ENCODE measurements at places on chromosomes 2 and 18. TPM values are rescaled to one million over a fixed set of nuclear protein-coding genes. Genes with fewer than 3 reads are reported as not detected.

- H3K27me3 ChIP-seq, result no peaks in the 10 kb centered on the region
- H3K36me3 ChIP-seq, result no peaks in the 10 kb centered on the region
- no peak overlapping the region for H3K27ac ChIP-seq
- DNase-seq, result no peak
Measured at GRCh38 chr2:236642584-236643291, 73.1 kb downstream of the ACKR3 start.

OSBPL1A gene
- total RNA-seq, result 1.5 TPM

MYOM1 gene
- 1.2 TPM for total RNA-seq

ASXL3 gene
- total RNA-seq, result not detected

TLX2 gene
- 0.37 TPM for total RNA-seq

GNAL gene
- total RNA-seq, result 0.38 TPM

GRCh38 chr2:974502-974901, 23.9 kb downstream of the SNTG2 start:
- no peak overlapping the region for H3K27ac ChIP-seq
- peak overlapping the region; percentile 35 for H3K4me3 ChIP-seq
- no peak for DNase-seq
- H3K36me3 ChIP-seq, result no peaks in the 10 kb centered on the region

- H3K27me3 ChIP-seq, result peaks cover 6% of the 10 kb centered on the region
- no peak for DNase-seq
- no peak overlapping the region for H3K27ac ChIP-seq
- H3K36me3 ChIP-seq, result no peaks in the 10 kb centered on the region
- no peak overlapping the region for H3K4me3 ChIP-seq
- H3K4me1 ChIP-seq, result no peaks in the 10 kb centered on the region
Measured at GRCh38 chr2:53600815-53601214, 166.8 kb upstream of the CHAC2 start.

DNA sequence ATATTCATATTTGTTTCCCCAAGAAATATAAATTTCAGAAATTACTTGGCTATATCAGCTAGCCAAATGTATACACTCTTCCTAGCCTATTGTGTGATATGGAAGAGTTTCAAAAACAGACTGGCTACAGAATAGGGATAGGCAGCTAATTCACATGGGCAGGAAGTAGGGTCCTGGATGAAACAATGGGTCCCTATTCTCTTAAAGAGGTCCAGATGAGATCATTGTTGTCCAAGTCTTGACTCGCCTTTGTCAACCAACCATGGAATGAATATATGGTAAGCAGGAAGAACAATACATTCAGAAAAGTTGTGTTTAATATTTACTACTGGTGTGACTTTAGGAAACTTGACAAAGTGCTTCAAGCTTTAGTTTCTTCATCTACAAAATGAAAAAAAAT, 319.9 kb downstream of the NBAS start:
- DNase-seq, result no peak
- H3K36me3 ChIP-seq, result no peaks in the 10 kb centered on the region
- no peaks in the 10 kb centered on the region for H3K27me3 ChIP-seq
- H3K27ac ChIP-seq, result no peak overlapping the region
- no peaks in the 10 kb centered on the region for H3K4me1 ChIP-seq
- H3K4me3 ChIP-seq, result no peak overlapping the region

- H3K27me3 ChIP-seq, result no peaks in the 10 kb centered on the region
- no peaks in the 10 kb centered on the region for H3K4me1 ChIP-seq
- peaks cover 15% of the 10 kb centered on the region for H3K36me3 ChIP-seq
- no peak for DNase-seq
Measured at GRCh38 chr2:17709897-17710296, 43.7 kb downstream of the SMC6 start.

DNA sequence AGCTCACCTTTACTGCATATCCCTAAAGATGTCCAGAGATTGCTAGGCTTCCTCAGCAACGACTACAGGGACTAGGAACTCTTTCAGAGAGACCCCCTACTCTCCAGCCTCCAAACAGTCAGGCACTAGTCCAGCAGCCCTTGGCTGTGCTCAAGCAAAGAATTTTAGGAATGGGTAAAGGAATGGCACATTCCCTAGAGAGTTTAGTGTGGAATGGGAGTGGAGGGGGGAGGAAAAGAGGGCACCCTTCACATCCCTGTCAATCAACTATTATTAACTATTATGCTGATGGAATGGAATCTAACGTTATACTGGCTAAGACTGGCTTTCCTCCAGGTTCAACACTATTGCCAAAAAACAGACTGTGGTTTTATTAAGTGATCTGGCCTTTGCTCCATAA, 64.8 kb downstream of the IKZF2 start:
- no peaks in the 10 kb centered on the region for H3K4me1 ChIP-seq
- no peaks in the 10 kb centered on the region for H3K27me3 ChIP-seq
- no peaks in the 10 kb centered on the region for H3K36me3 ChIP-seq
- DNase-seq, result no peak
- H3K4me3 ChIP-seq, result no peak overlapping the region

KCNJ3 gene
- total RNA-seq, result not detected

DNA sequence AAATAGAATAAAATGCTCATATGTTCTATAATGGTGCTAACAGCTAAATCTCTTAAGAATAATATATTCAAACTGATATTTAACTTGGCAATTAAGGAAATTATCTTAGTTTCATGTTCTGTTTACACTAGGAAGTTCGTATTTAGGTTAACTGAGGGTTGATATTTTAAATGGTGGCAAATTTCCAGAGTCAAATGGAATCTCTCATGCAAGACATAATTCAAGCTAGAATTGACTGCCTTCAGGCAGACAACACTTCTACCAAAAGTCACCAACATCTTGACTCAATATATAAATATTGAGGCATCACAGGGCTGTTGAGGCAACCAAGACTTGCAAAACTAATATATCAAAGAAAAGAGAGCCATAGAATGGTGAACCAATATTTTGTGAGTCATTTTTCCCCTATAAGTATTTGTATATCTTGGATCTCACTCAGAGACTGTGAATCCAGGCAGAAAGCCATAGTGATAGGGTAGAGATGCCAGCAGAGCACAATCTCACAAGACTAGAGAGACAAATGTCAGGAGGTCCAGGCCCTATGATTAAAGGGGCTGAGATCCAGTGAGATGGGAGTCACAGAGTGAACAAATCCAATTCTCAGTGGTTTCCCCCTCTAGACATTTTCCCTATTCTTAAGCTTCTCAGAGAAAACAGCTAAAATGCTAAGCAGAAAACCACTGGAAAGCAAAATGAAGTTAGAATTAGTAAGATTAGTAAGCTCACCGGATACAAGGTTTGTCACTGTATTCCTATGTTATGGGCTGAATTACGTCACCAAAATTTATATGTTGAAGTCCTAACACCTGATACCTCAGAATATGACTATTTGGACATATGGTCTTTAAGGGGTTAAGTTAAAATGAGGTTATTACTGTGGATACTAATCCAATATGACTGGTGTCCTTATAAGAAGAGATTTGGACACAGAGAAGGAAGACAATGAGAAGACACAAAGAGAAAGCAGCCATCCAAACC, 358.2 kb upstream of the UBE2E3 start:
- H3K4me3 ChIP-seq, result no peak overlapping the region
- H3K4me1 ChIP-seq, result no peaks in the 10 kb centered on the region
- DNase-seq, result no peak
- no peaks in the 10 kb centered on the region for H3K36me3 ChIP-seq

GRCh38 chr2:218172845-218173244, 6.1 kb upstream of the CXCR1 start:
- H3K27ac ChIP-seq, result no peak overlapping the region
- H3K4me3 ChIP-seq, result no peak overlapping the region
- DNase-seq, result no peak
- peaks cover 10% of the 10 kb centered on the region for H3K4me1 ChIP-seq
- H3K27me3 ChIP-seq, result no peaks in the 10 kb centered on the region

DNA sequence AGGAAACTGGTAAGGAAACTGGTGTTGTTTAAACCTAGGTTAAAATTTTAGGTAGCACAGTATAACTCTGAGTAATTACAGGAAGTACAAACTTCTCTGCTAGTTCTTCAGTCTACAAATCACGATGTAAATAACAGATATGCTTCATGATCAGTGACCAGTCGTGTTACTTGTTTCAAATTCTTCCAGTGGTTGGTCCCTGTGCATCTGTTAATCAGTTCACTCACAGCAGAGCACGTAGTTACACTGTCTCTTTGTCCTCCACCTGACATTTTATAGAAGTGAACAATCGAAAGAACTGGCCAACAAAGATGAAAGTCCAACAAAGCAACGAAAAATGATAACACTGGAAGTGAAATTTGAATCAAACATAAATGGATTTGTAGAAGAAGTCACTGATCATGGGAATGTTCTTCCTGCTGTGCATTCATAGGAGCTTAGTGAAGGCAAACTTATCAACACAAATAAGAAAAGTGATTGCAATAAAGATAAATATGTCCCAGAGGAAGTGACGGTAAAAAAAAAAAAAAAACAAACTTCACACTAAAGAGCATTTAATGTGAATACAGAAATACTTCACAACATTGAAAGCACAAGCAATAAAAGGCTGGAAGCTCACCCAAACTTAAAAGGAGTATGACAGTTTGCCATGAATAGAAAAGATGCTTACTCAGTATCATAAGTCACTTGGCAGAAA, 7.0 kb downstream of the EIF2AK2 start:
- no peaks in the 10 kb centered on the region for H3K27me3 ChIP-seq
- H3K36me3 ChIP-seq, result peaks cover 11% of the 10 kb centered on the region
- H3K27ac ChIP-seq, result no peak overlapping the region

GRCh38 chr2:138502255-138503086, 901 bp downstream of the SPOPL start:
- H3K36me3 ChIP-seq, result no peaks in the 10 kb centered on the region
- H3K27ac ChIP-seq, result peak overlapping the region; percentile 63

ATF2 gene
- 50.1 TPM for total RNA-seq

- H3K27ac ChIP-seq, result no peak overlapping the region
- peak; percentile 57 for DNase-seq
- no peaks in the 10 kb centered on the region for H3K27me3 ChIP-seq
Measured at GRCh38 chr2:172465417-172466334, 38.3 kb downstream of the ITGA6 start.

- H3K27ac ChIP-seq, result no peak overlapping the region
- no peaks in the 10 kb centered on the region for H3K27me3 ChIP-seq
- DNase-seq, result no peak
- H3K4me3 ChIP-seq, result no peak overlapping the region
- no peaks in the 10 kb centered on the region for H3K36me3 ChIP-seq
Measured at GRCh38 chr18:27030421-27030820, 154.7 kb downstream of the CHST9 start.

DNA sequence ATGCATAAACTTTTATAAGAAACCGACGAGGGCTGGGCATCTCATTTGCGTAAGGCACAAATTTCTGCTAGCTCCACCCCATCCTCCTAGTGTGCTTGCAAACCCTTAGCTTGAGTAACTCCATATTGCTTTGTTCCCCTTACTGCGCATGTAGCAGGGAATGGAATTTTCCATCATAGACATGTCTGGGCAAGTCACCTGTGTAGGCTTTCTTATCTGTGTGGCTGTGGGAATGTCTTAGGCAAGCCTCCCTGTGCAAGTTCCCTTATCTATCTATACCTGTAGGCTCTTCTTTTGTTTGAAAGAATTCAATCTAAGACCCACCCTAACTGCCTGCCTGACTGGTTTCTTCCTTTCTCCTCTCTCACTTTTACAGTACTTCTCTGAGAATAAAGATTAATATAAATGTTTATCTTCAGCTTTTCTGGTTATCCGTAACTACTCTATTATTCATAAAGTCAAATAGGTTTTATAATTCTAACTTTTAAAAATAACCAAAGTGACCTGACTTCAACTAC, 217.6 kb upstream of the FIGN start:
- DNase-seq, result no peak
- no peak overlapping the region for H3K4me3 ChIP-seq
- no peaks in the 10 kb centered on the region for H3K27me3 ChIP-seq
- no peaks in the 10 kb centered on the region for H3K4me1 ChIP-seq
- no peak overlapping the region for H3K27ac ChIP-seq
- no peaks in the 10 kb centered on the region for H3K36me3 ChIP-seq

GALNT1 gene
- 46.1 TPM for total RNA-seq

DNA sequence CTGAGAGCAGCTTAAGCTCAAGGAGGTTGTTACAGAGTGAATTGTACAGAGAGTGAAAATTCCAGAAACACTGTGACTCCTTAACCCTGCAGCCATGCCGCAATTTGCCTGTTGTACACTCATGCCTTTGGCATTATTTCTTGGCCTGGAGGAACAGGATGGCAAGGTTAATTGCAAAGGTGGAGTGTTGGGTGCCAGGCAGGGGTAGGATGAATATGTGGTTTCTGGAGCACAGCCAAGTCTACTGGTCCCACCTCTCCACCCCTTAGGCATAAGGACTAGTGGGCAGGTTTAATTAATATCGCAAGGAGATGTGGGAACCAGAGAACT, 250.2 kb downstream of the LRRTM1 start:
- H3K27ac ChIP-seq, result no peak overlapping the region
- H3K4me3 ChIP-seq, result no peak overlapping the region
- H3K27me3 ChIP-seq, result no peaks in the 10 kb centered on the region

GRCh38 chr2:86068136-86068588, 37.5 kb downstream of the POLR1A start:
- peaks cover 18% of the 10 kb centered on the region for H3K4me1 ChIP-seq
- H3K36me3 ChIP-seq, result peaks cover 25% of the 10 kb centered on the region
- DNase-seq, result peak; percentile 75
- H3K27ac ChIP-seq, result no peak overlapping the region
- no peaks in the 10 kb centered on the region for H3K27me3 ChIP-seq
- H3K4me3 ChIP-seq, result no peak overlapping the region

GRCh38 chr2:144747571-144747970, 227.7 kb upstream of the ZEB2 start:
- H3K4me3 ChIP-seq, result no peak overlapping the region
- H3K27me3 ChIP-seq, result no peaks in the 10 kb centered on the region
- no peaks in the 10 kb centered on the region for H3K4me1 ChIP-seq
- no peak overlapping the region for H3K27ac ChIP-seq

BIN1 gene
- 84.9 TPM for total RNA-seq

DNA sequence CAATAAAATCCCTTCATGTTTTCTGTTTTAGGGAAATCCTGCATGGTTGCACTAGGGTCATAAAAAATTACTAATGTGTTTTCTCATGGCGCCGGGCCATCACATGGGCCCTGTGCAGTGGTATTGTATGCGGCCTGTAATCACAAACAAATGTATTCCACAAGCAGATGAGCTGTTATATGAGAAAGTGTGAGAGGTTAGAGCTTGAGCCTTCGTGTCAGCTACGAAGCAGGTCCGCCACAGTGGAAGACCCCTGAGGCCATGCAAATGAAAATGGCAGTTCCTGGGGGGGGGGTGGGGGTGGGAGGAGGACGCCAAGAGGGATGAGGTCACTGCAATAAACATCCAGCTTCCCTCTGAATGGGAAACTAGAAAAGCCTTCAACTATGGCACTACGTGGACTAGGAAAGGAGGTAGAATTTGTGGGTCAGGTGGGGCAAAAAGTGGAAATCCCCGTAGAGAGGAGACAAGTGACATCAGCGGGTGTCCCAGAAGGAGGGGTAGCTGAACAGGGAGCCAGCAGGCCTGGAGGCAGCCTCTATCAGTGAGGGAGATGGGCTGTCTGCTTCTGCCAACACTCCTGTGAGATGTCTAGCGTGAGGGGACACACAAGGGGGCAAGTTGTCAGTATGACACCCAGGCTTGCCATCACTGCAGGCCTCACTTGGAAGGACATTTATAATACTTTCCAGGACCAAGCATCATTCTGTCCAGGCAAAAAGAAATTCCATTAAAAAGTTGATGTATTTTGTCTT, 130.3 kb upstream of the CTAGE1 start:
- H3K4me3 ChIP-seq, result no peak overlapping the region
- no peaks in the 10 kb centered on the region for H3K4me1 ChIP-seq
- DNase-seq, result no peak
- no peak overlapping the region for H3K27ac ChIP-seq

DGUOK gene
- 96.6 TPM for total RNA-seq

- no peak for DNase-seq
Measured at GRCh38 chr2:157004789-157005188, 252.7 kb upstream of the GALNT5 start.

BCL11A gene
- 0.07 TPM for total RNA-seq

NAT8 gene
- not detected for total RNA-seq

Measured in CD8-positive, alpha-beta memory T cell (primary cell).